ENCODE measurements at places on chromosomes 4 and X.

GRCh38 chr4:116913451-116913850, 171.9 kb downstream of the TRAM1L1 start:
- DNase-seq: no peak

GRCh38 chr4:159297091-159297490, 194.2 kb downstream of the RAPGEF2 start:
- no peak for DNase-seq

- no peak for DNase-seq
These were observed 51.3 kb upstream of the NPNT start for GRCh38 chr4:105843941-105844340.

- no peak for DNase-seq
These were observed 14.3 kb downstream of the FGFR3 start for GRCh38 chr4:1807332-1807777.

DNA sequence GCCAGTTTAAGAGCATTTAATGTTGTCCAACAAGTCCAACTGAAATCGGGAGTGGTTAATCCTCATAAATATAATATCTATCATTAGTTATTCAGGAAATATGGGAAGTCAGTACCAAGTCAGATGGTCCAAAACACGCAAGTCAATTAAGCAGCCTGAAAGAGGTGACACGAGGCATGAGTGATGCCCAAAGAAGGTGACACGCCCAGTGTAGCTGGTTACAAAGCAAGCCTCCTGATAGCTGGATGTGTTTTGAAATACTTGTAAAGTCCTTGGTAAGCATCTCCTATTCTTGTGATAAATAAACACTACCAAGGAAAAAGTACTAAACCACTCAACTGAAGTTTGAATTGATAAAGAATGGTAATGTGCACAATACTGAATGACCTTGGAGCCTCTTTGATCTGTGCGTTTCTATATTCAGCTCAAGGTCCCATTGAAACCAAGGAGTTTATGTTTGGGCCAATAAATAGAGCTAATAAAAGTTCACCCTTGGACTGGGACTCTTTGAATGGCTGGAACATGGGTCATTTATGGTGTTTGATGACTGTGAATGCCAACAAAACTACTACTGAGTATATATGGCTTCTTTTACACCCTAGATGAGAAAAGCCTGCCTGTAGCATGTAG, 93.2 kb upstream of the KLF3 start:
- no peak for DNase-seq

DNA sequence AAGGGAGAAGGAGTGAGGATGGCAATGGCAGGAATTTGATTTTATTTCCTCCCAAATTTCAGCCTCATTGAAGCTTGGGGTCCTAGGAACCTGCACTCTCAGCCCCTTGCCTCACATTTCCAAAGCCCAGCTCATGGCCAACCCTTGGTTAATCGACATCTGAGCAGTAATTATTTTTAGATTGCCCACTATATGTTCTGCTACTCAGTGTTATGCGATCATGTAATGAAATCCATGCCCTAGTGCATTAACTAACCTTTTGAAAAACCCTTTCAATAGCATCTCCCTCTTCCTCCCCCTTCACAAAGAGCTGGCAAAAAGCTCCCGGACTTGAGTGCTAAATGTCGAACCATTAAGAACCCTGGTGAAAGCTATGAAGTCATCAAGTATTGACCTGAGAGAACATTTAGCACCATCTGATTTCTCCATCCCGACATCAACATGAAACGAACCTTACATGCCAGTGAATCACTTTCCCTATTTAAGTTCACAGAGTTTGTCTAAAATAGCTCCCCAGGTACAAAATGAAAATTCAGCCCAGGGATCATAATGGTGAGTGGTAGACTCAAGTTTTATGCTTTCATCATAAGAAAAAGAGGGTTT, 59.2 kb upstream of the RPS6KA3 start:
- DNase-seq: no peak

DNA sequence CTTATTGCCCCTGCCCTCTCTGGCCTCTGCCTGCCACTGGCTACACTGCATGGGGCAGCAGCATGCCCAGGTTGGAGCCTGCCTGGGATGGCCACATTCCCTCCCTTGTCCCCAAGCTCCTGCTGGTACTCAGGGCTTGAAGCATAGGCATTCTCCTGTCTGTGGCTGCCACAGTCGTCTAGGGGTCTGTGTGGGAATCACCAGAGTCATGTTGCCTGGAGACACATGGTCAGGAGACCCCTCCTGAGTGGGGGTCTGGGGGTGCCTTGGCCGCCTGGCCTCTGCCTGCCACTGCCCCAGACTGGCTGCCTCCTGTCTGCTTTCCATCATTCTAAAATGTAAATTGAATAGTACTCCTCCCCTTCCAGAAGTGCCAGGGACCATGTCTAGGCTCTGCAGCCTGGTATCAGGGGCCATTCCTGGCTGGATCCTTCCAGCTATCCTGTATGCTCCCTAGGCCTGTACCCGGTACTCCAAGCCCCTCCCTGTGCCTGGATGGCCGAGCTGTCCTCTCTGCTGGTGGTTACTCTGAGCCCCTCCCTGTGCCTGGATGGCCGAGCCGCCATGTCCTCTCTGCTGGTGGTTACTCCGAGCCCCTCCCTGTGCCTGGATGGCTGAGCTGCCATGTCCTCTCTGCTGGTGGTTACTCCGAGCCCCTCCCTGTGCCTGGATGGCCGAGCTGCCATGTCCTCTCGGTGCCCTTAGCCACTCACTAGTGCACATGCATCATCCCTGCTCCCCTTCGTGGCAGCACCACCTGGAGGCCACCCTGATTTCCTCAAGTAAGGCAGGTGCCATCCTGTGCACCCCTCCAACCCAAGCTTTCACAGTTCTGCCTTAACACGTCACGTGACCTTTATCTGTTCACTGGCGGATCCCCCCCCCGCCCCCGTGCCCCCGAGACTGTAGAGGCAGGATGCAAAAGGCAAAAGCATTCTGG, 5.5 kb upstream of the NKX1-1 start:
- no peak for DNase-seq

DNA sequence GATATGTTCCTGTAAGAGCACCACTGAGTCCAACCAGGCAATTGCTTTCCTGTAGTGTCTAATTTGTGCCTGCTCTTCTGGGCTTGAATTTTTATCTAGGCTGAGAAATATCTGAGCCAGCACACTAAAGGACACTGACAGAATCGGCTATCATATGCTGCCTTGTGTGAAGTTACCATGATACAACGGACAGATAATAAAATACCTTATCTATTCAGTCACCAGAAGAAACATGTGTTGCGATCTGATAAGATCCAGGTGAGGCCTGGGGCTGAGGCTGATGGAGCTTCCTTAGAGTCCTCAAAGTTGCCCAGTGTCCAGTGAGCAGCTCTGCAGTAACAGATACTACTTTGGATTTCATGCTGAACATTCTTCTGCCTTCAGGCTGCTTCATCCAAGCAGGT, 111.8 kb downstream of the ZNF518B start:
- no peak for DNase-seq

GRCh38 chrX:26915064-26915463, 548.1 kb downstream of the PPP4R3C start:
- DNase-seq: no peak

- no peak for DNase-seq
These were observed 25.9 kb downstream of the STPG2 start for GRCh38 chr4:98117363-98117762.

- DNase-seq: no peak
These were observed 34.1 kb upstream of the GUCY1B1 start for GRCh38 chr4:155724731-155725130.

DNA sequence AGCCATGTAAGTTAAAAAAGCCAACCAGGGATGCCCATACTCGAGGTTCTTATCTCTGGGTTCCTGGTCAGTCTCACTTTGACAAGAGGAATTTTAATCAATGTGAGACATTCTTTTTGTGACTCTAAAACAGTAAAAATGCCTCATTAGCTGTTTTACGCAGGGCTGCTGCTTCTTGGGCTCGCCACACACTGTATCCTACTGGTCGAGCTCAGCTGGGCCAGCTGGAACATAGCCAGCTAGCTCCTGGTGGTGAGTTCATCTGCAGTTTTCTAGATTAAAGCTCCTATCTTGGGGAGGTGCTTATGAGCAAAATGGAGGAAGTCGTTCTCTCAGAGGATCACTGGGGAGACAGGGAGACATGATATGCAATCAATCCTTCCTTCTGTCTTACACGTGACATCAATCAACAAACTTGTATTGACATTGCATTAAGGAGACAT, 55.9 kb upstream of the LEF1 start:
- DNase-seq: no peak

- no peak for DNase-seq
These were observed 31.0 kb downstream of the UNC5C start for GRCh38 chr4:95517576-95518345.

- no peak for DNase-seq
These were observed 30.8 kb downstream of the SPINK2 start for GRCh38 chr4:56790691-56791091.

- DNase-seq: no peak
These were observed 48.2 kb upstream of the FGFBP2 start for GRCh38 chr4:16011173-16011572.

- no peak for DNase-seq
These were observed 262.5 kb downstream of the FBXW7 start for GRCh38 chr4:152273343-152273742.

DNA sequence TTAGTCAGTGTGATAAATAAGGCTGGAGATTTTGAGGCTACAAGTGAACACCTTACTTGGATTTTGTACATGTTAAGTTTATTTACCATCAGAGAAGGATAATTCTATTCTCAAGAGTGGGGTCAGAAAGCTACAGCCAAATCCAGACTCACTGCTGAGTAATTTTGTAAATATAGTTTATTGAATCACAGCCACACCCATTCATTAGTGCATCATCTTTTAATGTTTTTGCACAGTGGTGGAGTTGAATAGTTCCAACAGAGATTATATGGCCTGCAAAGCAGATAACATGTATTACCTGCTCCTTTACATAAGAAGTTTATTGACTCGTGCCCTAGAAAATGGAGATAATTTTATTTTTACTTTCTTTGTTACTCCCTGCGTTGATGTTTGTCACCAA, 60.4 kb downstream of the PCDH18 start:
- DNase-seq: no peak

DNA sequence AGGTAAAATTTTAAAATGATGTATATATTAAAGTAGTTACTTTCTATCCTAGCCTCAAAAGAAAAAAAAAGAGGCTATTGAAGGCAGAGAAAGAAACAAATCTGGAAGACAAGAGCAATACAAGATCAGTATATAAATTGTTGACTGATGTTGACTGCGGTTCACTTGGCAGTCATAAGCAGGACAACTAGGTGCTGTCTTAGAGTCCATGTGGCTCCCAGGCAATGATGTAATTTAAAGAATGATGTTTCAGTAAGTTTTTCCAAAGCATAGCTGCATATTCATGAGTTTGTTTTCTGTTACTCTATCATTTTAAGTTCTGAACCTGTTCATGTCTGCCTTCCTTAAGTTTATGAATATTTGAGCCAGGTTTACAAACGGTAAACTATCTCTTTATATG, 630.2 kb downstream of the FAT4 start:
- DNase-seq: no peak

- no peak for DNase-seq
These were observed 36.3 kb downstream of the ATRX start for GRCh38 chrX:77749695-77750094.

DNA sequence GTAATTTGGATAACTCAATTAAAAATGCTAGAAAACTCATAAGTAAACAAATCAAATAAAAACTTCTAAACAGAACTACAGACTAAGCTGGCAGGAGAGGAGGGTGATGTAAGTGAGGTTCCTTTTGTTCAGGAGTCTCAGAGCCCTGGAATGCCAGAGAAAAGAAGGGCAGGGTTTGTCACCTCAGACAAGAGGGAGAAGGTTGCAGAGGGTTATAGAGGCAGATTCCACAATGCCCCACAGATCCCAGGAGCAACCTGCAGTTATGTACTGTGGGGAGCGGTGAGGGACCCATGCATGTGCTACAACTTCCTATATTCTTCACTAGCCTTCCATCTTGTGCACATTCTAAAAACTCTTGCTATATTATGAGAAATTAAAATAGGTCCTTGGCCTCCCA, 129.7 kb downstream of the CFAP299 start:
- no peak for DNase-seq

DNA sequence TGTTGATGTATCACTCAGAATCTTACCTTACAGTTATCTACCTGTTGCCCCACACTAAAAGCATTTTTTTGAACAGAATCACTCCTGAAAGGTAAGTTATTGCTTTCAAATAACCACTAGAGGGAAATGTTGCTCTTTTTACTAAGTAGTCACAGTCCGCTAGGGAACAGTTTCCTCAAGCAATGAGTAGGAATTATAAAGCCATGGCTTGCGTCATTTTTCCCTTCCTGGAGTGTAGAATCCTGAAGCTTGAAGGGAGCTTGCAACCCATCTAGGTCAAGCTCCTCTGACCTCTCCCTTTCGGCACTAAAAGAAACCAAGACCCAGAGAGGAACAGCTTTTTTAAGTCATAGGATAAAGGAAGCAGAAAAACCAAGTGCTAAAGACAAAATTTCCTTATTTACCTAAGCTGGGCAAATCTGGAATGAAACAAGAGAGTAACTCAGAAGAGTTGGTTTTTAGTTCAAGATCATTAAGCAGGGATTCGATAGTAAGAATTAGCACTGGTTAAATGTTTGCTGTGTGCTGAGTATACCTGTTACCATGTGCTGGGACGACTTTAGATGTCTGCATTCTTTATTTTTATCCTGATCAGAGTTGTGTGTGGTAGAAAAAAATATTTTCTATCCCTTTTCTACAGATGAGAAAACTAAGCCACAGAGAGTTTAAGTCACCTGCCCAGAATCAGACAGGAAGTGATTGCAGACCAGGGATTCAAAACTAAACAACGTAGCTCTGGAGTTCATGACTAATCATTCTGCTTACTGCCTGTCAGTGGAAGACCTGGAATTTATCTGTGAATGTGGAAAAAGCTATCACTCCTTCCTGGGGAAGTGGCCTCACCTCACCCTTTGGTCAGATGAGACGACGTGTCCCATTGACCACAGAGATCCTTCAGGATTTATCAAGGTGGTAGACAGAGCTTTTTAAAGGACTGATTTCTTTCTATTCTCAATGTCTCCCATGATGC, 631.5 kb downstream of the RAB28 start:
- no peak for DNase-seq

DNA sequence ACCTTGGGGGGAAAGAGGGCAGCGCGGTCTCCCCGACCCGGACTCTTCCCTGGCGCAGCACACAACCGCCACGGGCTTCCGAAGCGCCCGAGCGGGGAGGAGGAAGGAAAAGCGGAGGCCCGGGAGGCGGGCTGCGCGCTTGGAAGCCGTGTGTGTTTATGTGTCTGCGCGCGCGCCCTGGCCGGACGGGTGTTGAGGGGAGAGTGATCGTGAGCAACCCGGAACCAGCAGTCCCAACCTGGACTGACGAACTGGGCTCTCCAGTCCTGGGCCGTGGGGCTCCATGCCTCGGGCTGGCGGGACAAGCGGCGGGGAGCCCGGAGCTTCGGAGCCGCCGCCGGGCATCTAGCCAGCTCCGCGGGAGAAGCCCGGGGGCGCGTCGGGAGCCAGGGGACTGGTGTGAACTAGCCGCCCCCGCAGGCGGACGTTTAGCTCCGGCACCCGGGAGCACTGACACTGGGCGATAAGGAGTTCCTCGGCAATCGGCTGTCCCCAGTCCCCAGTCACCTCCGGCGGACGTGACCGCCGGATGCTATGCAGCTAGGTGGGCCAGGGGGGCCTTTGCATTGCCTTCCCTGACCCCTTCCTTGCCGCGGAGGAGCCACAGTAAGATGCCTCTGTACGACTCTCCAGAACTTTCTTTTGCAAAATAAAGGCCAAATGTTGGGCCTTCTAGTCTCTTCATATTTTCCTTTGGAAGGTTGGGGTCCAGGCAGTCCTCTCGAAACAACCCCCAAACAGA, 74.8 kb upstream of the BCOR start:
- DNase-seq: peak; percentile 79
